ENCODE measurements at places on chromosomes 6 and 20. TPM values are rescaled to one million over a fixed set of nuclear protein-coding genes. Genes with fewer than 3 reads are reported as not detected.

DNA sequence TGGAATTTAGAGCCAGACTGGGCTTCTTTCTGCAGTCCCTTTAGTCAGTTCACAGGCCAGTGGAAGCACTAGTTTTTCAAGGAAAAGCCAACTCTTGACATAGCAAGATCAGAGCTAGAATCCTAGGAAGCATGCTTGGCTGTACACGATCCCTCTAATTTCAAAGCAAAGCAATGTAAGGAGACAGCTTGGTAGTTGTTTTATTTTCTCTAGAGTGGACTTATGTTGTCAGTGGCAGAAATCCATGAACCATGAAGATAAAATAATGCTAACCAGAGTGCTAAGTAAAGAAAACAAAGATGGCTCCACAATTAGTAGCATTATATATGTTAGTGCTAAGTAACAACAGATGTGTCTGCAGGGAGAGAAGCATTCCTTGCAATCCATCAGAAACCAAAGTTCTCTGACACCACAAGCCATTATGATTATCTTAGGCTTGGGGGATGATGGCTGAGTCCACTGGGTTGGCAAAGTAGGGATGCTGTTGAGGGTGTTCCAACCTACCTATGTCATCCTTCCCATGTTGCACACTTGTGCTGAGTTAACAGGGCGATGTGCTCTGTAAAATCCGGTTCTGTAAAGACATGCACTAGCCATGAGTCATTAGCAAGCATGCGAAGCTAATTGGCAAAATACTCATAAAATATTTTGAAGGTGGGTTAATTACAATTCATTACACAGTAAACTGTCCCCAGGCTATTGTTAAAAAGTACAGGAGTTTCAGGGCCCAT is 115.2 kb downstream of the BMP2 start:
- DNase-seq: no peak

- no peak for DNase-seq
Observed at GRCh38 chr20:11084508-11084907, 410.7 kb upstream of the JAG1 start.

DNA sequence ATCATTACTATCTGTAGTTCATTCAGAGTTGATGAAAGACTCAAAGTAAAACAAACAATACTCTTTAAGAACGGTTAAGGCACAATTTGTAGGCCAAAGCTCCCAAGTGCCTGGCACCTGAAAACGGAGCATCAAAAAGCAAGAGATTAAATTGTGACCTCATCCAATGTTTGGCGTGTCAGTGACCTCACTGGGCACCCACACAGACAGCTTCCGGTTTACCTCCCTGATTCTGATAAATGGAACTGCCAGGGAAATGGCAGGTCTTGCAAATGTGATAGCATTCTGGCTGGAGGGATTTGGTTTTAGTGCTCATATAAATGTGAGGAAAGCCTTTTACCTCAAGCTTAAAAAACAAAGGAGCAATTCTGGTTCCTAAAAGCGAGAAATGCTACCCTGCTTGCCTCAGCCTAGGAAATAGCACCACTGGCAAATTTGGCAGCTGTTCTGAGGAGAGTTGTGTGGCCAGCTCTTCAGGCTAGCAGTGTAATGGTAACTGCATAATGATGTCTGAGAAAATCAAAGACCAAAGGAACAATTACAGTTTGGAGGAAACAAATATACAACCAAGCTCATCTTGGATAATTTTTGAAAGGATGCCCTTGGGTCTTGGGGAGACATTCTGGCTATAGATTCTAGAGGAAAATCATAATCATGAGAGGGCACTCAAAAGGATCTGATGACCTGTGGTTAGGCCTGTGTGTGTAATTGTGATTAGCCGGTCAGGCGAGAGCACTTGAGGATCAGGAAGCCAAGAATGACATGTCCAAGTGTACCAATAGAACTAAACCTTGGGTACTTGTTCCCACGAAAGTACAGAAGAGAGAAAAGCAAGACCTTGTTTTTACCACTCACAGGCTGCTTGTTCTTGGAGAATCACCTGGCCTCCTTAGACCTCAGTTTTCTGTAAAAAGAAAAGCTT is 174.3 kb downstream of the TFAP2B start:
- no peak for DNase-seq

DNA sequence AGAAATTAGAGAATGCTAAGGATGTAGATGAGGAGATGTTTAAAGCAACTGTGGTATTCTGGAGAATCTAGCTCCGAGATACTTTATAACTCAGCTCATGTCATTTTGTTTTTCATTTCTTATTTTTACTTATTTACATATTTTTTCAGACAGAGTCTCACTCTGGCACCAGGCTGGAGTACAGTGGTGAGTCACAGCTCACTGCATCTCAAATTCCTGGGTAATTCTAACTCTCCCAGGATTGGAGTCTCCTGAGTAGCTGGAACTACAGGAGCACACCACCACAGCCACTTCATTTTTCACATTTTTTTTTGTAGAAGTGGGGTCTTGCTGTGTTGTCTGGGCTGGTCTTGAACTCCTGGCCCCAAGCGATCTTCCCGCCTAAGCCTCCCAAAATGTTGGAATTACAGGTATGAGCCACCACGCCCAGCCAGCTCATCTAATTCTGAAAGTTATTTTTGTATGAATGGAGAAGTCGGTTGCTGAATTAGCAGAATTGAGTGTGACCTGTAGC is 94.3 kb upstream of the FAM8A1 start:
- DNase-seq: no peak

- DNase-seq: no peak
Observed at GRCh38 chr20:31537890-31538289, 23.6 kb downstream of the HM13 start.

GRCh38 chr20:56816349-56816748 is 187.2 kb downstream of the TFAP2C start:
- no peak for DNase-seq

GRCh38 chr6:136113736-136114173 is 136.4 kb downstream of the MTFR2 start:
- peak; percentile 70 for DNase-seq

- DNase-seq: no peak
Observed at GRCh38 chr6:23736577-23736976, 389.4 kb upstream of the NRSN1 start.

GRCh38 chr20:4289875-4290274 is 274.5 kb upstream of the RNF24 start:
- DNase-seq: no peak

DNA sequence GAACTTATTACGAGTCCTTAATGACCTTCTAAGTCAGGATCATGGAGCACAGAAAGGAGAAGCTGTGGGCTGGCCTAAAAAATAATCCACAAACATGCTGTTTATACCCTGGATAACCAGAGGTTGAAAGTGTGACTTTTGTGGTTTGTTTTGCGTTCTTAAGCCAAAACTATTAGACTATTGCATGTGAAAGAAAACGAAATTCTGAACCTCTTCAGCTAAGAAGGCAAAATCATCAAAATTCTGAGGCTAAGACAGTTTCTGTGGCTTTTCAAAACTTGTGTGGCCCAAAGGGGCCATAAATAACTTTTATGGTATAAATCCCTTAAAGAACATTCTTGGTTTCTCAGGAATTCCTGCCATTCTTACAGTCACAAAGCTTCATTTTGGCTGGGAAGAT is 251.0 kb downstream of the UST start:
- DNase-seq: no peak

DNA sequence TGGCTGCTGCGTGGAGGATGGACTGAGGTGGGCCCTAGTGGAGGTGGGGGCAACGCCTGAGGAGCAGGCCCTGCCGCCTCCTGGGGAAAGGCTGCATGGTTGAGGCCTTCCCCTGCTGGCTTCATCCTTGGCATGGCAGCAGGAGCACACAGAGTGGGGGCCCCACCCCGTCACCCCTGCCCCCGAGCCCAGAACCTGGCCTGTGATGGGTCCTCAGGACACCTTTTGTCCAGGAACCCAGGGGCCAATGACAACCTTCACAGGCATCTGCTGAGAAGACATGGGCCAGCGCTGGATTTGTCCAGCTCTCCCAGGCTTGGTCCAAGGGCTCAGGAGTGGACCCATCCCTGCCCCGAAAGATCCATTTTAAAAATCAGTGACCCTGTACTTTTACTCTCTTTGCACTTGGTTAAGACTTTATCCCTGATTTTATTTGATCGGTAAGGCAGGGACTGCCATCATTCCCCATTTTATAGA is 575 bp upstream of the SLC17A9 start:
- no peak for DNase-seq

RAB32 gene
- polyA plus RNA-seq: 19.3 TPM

CLPSL1 gene
- not detected for polyA plus RNA-seq

CCR6 gene
- polyA plus RNA-seq: not detected
